ENCODE measurements at places on chromosomes 12 and 14. TPM values are rescaled to one million over a fixed set of nuclear protein-coding genes. Genes with fewer than 3 reads are reported as not detected.

The CLEC2D gene
- total RNA-seq = 1.4 TPM

The MORN3 gene
- 0.50 TPM for total RNA-seq

The P2RX2 gene
- total RNA-seq = not detected

The PROX2 gene
- not detected for total RNA-seq

The RAPGEF3 gene
- 2.0 TPM for total RNA-seq

The KCNJ8 gene
- total RNA-seq = not detected

The SYCP3 gene
- total RNA-seq = under 0.01 TPM

The NINJ2 gene
- 0.36 TPM for total RNA-seq

The SLC2A3 gene
- total RNA-seq = 4.7 TPM

The KRT6C gene
- total RNA-seq = 171 TPM

The GALNT16 gene
- total RNA-seq = not detected

The SYNDIG1L gene
- 0.14 TPM for total RNA-seq

The RFLNA gene
- total RNA-seq = 0.34 TPM

The OTUB2 gene
- 2.7 TPM for total RNA-seq

The OR6C68 gene
- total RNA-seq = not detected

Data from nasal cavity respiratory epithelium epithelial cell of viscerocranial mucosa (primary cell).